ENCODE measurements at places on chromosomes 7 and 10.

- no peak for DNase-seq
Observed at GRCh38 chr10:33986515-33986914, 652.0 kb upstream of the NRP1 start.

GRCh38 chr10:110843031-110843430, 28.7 kb upstream of the PDCD4 start:
- no peak for DNase-seq

DNA sequence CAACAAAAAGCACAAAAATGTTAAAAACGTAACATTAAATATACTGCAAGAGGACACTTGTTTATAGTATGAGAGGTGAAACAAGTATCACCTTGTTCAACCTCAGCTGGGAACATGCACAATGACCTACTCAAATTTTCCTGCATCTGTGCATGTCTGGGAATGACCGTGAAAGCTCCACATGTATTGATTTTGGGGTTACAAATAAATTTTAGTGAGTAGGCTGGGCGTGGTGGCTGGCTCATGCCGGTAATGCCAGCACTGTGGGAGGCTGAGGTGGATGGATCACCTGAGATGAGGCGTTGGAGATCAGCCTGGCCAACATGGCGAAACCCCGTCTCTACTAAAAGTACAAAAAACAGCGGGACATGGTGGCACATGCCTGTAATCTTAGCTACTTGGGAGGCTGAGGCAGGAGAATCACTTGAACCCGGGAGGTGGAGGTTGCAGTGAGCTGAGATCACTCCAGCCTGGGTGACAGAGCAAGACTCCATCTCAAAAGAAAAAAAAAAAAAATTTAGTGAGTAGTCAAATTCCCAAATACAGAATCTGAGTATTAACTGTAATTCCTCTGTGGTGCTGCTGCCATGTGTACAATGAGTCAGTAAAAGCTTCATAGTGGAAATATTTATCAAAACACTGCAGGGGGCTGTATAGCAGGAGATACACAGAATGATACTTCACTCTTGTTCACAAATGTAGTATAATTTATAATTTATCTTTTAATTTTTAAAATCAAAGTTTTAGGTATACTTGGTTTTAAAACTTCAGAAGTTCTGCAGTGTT, 41.1 kb downstream of the SUGCT start:
- no peak for DNase-seq

DNA sequence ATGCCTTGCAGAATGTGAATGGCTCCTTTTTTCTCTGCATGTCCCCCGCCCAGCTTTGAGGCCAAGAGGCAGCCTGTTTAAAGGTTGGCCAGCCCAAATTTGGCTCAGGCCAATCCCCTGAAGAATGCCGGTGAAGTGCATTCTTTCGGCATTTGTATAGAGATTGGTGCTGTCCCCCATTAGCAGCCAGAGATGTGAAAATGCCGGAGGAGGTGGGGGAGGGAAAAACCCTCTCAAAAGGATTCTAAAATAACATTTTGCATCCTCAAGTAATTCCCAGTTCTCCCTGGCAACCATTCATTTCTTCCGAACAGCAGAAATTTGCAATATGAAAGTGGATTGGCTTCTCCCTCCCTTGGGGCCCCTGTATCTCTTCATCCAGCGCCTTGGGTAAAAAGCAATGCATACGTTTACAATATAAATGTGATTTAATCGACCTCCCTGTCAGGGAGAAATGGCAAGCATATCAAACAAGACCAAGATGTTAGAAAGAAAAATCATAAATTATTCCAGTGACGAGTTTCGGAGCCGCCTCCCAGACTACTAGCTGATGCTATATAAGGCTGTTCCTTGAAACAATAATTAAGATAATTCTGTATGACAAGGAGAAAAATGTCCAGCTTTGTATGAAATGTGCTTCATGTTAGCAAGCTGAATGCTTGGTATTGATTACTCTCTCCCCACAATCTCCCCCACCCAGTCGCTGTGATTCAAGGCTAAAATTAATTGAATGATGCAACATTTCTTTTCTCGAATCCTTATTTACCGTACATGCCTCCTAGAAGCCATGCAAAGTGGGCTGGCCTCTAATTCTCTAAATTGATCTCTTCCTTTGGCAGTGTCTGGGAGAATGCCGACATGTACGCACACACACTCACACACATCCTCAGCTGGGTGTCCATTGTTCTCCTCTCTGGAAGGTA, 323.7 kb downstream of the RPS24 start:
- DNase-seq, result no peak

- no peak for DNase-seq
Observed at GRCh38 chr7:97346349-97346748, 228.9 kb downstream of the SDHAF3 start.

- DNase-seq, result no peak
Observed at GRCh38 chr10:4020631-4021030, 235.6 kb upstream of the KLF6 start.

DNA sequence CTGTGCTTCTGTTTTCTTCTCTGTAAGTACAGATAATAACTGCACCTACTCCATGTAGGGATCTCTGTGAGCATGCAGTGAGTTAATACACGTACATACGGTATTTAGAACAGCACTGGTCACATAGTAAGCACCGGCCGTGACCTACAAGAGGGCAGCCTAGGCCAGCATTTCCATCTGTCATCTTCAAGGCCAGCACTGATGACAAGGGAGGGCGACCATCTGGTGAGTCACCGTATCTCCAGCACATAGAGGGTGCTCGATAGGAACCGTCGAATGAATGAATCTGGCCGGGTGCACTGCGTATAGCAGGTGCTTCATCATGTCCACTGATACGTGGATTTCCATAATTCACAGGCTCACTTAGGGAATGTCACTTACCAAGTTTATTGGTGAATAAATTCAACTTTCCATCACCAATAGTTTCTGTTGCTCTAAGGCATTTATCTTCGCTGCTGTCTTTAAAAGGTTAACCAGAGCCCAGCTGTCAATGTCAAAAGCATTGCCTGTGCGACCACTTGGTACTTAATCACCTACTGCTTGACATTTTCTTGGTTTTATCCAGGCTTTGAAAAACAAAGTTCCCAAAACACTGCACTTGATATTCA, 8.3 kb downstream of the NOD1 start:
- no peak for DNase-seq

GRCh38 chr7:101630591-101630990, 1.5 kb upstream of the MYL10 start:
- peak; percentile 65 for DNase-seq

DNA sequence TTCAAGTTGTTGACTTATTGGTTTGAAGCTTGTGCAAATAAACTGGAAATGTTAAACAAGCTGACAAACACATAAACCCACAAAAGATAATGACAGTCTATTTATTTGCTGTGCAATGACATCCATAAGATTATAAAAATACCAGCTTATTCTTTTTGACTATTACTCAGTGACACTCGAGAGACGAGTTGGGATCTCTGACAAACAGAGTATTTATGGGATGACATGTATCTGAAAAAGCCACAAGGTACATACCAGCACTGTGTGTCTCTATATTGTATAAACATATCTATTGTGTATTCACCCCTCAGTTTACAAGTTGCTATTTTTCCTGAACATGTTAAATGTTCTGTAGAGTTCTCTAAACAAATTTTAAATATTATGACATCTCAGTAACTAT, 88.9 kb downstream of the CHRM2 start:
- no peak for DNase-seq

DNA sequence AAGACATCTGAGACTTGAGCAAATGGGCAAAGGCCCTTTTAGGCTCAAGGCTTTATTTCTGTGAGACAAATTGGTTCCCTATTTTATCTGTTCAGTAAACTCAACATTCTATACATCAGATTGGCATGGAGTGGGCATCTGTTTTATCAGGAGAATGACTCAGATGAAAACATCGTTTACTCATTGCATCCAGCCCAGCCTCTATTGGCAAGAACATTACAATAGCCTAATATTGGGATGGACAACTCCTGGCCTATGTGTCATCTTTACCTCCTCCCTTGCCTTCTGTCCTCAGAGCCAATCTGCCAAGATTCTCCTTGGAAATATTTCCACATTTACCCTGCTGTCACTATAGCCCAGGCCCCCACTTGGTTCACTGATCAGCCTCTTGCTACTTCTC, 5.5 kb upstream of the BLNK start:
- DNase-seq, result no peak

DNA sequence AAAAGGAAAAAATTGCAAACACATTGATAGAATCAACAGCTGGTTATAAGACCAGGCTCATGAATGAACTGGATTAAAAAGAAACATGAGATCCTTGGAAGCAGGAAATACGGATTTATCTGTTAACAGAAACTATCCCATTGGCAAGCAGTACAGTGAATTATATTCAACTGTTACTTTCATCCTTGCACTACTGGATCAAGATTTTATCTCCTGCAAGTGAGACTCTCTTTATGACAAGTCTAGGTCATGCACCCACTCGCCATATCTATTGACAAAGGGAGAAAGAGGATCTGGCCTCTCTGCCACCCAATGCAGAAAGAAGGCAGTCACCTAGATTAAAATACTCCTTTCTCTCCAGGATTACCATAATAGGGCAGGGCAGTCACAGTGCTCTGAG, 41.4 kb downstream of the CSTF2T start:
- no peak for DNase-seq

DNA sequence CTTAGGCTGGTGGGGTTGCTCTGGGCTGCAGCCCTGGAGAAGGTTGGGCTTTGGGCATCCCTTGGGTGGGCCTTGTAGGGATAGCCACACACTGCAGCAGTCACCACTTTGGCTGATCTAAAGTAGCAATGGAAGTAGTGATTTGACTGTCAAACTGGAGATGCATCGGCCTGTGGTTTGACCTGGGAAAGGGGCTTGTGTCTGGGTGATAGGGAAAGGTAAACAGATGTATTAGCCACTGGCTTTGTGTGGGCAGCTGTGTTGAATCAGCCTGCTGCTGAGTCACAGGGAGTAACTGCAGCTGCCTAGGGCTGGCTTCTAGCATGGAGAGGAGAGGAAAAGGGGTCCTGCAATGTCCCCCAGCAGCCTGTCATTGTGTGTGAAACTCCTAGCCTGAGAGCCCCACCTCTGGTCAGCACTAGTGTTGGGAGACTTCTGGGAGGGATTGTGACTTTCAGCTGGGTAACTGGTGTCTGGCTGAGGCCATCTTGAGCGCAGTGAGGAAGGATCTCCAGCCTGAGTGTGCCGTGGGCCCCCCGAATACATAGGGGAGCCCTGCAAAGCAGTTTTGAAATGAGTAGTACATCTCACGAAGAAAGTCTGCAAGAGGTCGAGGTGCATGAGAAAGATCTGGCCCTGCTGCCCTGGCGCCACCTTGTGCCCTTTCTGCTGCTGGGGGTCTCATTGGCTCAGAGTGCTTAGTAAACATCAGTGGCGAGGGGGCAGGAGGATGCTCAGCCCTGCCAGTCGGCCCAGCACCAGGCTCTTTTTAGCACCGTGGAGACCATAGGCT, 117.3 kb downstream of the FANK1 start:
- peak; percentile 47 for DNase-seq
